ENCODE measurements at places on chromosomes 2 and 18.

GRCh38 chr2:231781798-231782726 is 980 bp upstream of the PDE6D start:
- no peak for DNase-seq

GRCh38 chr2:9975328-9975727 is 23.8 kb downstream of the GRHL1 start:
- no peak for DNase-seq

DNA sequence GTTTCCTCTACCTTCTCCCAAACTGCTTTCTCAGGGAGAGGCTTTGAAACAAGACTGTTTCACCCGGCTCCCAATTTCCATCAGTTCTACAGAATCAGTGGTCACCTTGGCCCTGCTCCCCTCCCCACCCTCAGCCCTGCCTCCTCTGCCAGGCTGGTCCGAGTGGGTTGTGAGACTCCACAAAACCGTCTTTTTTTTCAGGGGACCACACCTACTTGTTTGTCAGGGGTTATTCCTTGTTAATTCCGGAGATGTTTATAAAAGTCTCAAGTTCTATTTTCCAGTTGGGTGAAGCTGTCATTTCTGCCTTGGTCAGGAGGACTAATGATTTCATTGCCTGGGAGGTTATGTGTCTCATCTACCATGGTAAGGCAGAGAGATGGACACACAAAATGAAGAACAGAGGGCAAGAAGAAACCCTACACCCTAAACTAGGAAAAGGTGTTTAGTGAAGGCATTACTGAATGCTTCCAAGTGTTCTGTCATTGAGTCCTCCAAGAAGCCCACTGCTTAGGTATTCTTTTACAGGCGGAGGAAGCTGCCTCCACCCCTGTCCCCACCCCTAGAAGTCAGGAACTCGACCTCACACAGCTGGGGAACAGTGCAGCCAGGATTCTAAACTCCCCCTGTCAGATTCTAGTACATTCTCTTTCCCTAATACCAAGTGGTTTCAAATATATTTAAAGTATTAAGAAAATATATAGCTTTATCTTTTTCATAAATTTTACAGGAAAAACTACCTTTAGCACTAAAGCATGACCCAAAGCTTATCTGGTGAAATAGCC is 46.3 kb downstream of the COPS8 start:
- no peak for DNase-seq

DNA sequence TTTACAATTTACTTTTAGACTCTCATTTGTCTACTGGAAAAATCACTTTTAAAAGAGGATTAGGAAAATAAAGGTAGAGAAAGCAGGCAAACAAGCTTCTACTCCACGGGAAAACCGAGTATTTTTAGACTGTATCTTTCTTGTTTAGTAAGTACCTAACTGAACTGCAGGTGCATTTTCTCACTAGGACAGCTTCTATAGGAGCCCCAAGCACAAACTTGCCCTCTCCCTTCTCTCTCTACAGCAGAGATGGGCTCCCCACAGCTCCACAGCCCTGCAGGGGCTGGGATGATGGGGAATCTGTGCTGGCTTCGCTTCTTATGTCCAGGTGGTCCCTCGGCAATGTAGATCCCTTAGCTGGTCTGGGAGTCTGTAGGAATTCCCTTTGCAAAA is 16.2 kb downstream of the PSTPIP2 start:
- DNase-seq = no peak

DNA sequence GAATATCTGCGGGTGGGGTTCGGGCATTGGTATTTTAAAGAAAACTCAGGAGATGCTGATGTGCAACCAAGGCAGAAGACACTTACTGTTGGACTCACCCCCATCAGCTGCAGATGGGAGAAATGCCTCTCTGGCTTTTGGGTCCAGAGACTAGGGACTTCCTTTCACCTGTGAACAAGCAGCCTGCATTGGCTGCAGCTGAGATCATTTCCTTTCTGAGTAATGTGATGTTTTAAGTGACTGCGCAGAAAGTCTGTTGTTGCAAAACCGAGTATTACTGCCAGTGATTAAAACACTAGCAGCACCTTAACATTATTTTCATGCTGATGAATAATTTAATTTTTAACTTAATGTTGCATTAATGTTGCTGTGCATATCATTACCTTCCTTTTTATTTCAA is 143.0 kb downstream of the TSN start:
- no peak for DNase-seq

GRCh38 chr2:152613235-152613634 is 104.0 kb downstream of the PRPF40A start:
- no peak for DNase-seq

- no peak for DNase-seq
Measured at GRCh38 chr2:69253611-69254301, 133.3 kb downstream of the GFPT1 start.

GRCh38 chr2:45743531-45744396 is 92.3 kb downstream of the PRKCE start:
- DNase-seq = no peak

GRCh38 chr2:152099367-152100050 is 665 bp upstream of the CACNB4 start:
- no peak for DNase-seq

GRCh38 chr2:218882461-218882816 is 1.8 kb downstream of the WNT10A start:
- DNase-seq = no peak

DNA sequence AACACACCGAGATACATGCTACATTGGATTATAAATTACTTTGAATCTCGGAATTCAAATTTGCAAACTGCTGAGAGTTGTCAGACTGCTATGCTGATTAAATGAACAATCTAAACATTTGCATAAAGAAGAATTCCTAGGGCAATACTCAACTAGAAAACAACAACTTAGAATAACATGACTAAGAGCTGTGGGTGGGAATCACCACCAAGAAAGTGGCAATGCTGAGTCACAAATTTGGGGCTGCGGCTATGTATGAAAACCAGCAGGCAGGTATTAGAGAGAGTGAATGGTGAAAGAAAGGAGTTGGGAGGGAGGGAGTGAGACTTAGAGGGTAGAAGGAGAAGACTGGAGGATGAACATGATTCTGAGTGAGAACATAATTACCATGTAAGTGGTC is 559.5 kb downstream of the PIK3C3 start:
- DNase-seq = no peak

DNA sequence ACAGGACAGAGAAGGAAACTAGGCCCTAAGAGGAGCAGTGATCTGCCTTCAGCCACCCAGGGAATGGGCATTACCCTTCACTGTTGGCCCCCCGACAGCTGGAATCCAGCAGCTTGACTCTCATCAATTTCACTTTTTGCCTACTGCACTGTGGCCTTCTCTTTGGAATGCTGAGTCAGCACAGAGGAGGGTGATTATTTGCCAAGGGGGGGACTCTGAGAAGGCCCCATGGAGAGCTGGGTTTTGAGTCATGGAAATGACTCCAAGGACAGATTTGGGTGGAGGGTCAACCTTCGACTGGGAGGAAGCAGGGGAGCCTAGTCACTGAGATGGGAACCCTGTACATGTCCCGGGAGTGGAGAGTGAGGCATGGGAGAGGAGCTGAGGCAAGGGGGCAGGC is 38.1 kb upstream of the NTSR2 start:
- no peak for DNase-seq

DNA sequence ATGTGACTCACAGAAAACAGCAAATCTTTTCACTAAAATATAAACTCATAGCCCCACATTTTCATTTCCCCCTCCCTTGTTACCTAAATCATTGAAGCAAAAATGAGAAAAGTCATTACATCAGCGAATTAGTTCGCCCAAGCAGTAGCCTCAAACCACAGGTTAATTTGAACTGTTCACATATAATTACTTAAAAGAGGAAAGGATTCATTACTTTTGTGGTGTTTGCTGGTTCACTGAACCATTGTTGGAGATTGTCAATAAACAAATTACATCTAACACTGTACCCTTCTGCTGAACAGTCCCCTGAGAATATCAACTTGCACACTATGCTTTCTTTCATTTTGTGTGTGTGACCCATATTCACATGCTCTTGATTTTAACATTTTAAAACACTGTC is 238.7 kb downstream of the ERBB4 start:
- DNase-seq = no peak

- no peak for DNase-seq
Measured at GRCh38 chr2:207670887-207671286, 40.6 kb upstream of the CCNYL1 start.

DNA sequence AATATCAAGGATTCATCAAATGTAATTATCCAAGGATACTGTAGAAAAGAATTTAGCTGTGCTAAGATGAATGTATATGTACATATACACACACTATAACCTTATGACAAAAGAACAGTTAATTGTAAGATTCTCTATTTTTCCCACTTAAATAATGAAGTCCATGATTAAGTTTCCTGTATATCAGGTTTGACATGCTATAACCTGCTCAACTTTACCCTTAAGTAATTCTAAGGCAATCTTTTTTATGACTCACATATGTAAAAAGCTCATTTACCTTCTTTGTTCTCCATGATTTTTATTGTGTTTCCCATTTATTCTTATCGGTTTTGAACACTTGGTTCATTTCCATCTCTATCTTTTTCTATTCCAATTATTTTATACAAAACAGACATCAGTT is 1213.1 kb upstream of the SLC39A10 start:
- no peak for DNase-seq

DNA sequence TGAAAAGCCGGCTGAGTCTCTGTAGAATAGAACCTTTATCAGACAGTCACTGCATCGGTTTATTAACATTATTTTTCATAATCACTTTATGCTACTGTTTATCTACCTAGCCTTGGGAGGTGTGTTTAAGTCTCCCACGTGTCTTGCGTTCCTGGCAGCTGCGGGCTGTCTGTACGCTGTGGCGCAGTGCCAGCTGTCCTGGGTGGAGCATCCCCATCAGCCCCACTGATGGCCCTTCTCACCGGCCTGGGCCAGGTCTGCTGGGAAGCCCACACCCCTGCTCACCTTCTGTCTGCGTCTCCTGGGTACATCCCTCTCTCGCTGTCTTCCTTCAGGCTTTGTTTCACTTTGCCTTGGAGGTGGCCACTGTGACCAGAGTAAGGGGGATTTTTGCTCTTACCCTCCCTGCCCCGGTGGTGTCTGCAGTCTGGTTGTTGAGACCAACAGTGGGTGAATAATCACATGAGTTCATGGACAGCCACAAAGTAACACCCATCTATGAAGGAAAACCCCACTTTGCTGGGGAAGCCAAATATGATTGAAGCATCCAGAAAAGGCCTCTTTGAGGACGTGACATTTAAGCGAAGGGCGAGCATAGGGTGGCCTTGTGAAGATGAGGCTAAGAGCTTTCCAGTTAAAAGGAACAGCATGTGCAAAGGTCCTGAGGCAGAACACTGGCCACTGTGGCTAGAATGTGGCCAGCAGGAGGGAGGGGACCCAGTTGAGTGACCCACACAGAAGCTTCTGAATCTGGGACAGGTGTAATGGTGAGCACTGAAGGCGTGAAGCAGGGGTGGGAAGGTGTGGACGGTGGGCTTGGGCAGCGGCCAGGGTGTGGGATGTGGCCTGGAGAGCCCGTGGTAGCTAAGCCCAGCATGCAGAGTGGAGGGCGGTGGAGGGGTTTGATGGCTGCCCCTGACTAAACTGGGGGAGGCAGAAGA is 41.7 kb downstream of the RAMP1 start:
- DNase-seq = no peak

- DNase-seq = no peak
Measured at GRCh38 chr2:78065366-78065765, 543.2 kb upstream of the LRRTM4 start.

GRCh38 chr18:79962835-79963657 is 1.4 kb upstream of the HSBP1L1 start:
- DNase-seq = no peak

GRCh38 chr18:48284743-48285142 is 124.4 kb downstream of the ZBTB7C start:
- DNase-seq = no peak

DNA sequence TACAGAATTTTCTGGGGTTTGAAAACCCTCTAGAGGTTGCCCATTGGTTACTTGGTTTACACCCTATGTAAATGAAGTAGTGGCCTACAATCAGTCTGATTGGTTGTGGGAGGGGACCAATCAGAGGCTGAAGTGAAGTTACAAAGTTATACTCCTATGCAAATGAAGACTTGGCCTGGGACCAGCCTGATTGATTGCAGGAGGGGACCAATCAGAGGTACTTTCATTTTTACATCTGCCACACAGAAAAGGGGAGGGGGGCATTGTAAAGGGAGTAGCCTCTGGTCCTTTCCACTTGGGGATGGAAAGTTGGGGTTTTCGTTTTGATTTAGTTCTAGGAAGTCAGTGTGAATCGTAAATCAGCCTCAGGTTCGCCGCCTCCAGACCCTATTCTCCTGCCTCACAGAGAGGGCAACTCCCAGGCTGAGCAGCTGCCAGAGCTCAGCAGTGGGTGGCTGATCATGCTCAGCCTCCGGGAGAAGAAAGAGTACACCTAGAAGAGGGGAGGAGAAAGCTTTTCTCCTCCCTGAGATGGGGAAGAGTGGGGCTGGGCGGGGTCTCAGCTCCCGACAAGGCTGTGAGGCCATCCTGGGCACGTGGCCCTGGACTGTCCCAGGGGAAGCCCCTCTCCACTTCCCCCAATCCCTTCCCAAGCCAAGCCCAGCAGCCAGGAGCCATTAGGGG is 372.5 kb downstream of the GALR1 start:
- no peak for DNase-seq

DNA sequence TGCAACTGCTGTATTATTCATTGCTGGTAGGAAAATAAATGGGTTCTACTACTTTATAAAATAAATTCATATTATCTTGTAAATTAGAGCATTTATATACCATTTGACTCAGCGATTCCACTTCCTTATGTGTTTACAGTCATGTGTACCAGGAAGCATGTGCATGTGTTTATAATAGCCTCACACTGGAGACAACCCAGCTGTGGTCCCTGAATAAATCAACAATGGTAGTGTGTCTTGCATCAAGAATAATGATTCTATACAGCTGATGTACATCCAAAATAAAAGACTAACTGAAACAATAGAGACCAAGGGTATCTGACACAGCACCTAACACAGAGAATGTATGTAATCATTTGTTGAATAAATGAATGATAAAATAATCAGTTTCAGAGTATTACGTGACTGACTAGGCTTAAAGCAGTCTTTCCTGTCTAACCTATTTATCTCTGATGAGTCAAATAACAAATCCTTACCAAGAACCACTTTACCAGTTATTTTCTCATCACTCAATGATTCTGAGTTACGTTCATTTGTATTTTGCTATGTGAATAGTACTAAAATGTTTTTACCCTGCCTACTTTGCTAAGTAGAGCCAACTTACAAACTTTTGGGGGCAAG is 216.8 kb downstream of the UBE2E3 start:
- DNase-seq = no peak

- DNase-seq = no peak
Measured at GRCh38 chr18:74683573-74683972, 85.9 kb downstream of the ZNF407 start.

- DNase-seq = no peak
Measured at GRCh38 chr2:207240649-207241048, 74.9 kb upstream of the KLF7 start.

GRCh38 chr2:26459991-26460612 is 17.8 kb downstream of the OTOF start:
- DNase-seq = no peak

Measured in stimulated activated CD8-positive, alpha-beta memory T cell treated with anti-CD3 and anti-CD28 coated beads, Interleukin-15, amount 100 ng/mL, for 1 hour (primary cell).